ENCODE measurements at places on chromosomes 5 and 9.

- DNase-seq = no peak
Measured at GRCh38 chr5:38342261-38342660, 83.9 kb downstream of the EGFLAM start.

DNA sequence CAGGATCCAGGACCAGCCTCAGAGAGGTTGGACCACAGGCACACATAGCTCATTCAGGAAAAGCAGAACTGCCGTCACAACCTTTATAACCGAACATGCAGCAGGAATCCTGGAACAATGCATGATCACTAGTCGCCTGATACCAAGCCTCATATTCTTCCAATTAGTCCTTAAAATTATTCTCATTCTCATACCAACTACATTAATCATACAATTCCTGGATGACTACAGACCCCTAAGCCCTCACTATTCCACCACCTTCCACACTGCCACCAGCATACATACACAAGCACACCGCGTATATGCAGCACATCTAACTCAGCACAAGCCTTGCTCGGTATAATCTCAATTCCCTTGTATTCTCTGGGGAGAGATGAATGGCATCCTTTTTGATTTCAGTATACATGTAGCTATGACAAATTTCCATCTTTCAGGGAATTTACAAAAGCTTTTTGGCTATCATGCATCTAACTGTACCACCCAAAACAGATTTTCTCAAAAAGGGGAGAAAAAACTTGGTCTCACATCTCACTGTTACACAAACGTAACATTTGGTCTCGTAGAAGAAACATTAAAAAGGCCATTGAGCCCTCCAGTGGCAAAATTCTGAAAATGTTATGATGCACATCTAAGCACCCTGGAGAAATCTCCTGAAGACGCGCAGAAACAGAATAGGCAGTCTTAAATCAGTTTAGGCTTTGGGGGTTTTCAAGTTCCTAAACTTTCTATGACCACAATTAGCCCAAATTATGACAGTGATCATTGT lies 46.2 kb downstream of the MCTP1 start:
- DNase-seq = no peak

DNA sequence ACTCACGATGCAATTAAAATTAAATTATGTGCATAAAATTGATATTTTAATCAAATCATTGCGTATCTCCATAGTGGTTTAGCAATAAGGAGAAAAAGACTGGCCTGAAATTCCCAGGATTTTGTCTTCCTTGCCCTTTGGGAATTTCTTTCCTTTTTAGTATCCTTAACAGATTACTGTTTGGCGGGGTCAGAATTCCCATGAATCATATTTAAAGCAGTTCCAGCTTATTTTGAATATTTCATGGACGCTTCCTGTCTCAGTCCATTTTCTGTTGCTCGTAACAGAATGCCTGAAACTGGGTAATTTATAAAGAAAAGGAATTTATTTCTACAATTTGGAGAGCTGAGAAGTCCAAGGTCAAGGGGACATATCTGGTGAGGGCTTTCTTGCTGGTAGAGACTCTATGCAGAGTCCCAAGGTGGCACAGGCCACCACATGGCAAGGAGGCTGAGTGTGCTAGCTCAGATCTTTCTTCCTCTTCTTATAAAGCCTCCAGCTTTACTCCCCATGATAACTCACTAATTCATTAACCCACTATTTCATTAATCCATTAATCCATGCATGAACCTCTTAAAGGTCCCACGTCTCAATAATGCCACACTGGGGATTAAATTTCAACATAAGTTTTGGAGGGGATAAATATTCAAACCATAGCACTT lies 37.8 kb downstream of the CDH6 start:
- no peak for DNase-seq

- DNase-seq = no peak
Measured at GRCh38 chr9:26394025-26394424, 498.6 kb downstream of the CAAP1 start.

DNA sequence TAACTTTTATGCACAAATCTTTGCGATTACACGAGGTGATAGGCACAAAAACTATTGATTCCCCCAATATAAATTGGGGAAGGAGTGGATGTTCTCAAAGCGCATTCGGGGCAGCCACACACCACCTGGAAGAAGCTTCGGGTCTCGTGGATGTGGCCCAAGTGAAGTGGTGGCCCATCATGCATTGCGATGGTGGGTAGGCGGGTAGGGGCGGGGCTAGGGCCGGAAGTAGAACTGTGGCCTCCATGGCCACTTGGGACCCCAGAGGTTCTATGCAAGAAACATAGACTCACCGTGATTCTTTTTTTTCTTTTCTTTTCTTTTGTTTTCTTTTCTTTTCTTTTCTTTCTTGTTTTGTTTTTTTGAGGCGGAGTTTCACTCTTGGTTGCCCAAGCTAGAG lies 86.4 kb upstream of the SLC44A1 start:
- no peak for DNase-seq

DNA sequence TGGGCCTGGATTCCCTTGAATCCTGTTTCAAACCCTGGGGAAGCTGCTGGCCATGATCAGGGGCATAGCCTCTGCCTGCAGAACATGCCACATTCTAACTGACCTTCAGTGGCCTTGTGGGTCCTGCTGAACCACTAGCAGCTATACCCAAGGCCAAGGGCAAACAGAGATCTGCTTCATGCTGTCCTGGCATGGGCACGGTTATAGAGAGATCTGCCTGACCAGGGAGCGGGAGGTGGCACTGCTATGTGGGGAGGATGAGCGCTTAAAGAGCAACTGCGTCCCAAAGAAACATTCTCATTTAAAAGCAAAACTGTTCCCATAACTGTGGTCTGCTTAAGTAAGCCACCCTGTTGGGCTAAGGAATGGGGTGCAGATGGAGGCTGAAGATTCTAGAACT lies 36.5 kb upstream of the SYNPO start:
- DNase-seq = no peak

DNA sequence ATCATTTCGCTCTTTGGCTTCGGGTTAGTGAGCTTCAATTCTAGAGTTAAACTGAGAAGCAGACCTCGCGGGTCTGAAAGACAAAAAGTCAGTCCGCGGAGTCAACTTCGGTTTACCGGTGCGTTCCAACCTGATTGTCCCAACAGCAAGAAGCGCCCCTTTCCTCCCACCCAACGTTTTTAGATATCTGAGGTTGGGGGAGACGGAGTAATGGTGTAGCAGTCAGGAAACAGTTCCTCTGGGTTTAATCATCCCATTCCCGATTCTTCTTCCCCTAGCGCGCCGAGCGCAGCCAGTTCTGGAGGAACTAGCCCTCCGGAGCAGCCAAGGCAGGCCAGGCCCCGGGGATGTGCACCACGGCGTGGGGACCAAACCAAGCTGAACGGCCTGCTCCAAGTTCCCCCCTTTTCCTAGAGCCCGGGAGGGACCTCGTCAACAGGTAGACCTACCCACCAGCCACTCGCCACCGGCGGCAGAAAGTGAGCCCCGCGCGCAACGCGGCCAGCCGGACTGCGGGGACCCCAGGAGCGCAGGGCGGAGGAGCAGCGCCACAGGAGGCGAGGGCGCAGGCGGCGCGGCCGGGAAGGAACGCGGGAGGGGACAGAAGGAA lies 622 bp upstream of the ISL1 start:
- no peak for DNase-seq

DNA sequence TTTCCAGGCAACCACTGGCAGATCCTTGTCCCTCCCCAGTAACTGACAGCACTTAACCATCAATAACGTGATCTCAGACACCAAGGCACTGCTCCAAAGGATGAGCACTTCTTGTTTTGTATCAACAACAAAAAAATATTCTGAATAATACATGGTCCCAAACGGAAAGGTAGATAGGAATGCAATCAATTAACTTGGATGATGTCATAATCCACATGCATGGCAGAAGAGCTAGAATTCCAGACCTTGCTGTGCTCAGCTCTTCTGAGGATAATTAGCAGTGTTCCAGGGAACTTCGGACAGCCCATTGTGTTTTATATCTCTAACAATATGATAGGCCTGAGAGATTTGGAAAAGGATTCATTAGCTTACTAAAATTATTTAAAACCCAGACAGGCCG lies 288.4 kb upstream of the PCSK5 start:
- DNase-seq = no peak

DNA sequence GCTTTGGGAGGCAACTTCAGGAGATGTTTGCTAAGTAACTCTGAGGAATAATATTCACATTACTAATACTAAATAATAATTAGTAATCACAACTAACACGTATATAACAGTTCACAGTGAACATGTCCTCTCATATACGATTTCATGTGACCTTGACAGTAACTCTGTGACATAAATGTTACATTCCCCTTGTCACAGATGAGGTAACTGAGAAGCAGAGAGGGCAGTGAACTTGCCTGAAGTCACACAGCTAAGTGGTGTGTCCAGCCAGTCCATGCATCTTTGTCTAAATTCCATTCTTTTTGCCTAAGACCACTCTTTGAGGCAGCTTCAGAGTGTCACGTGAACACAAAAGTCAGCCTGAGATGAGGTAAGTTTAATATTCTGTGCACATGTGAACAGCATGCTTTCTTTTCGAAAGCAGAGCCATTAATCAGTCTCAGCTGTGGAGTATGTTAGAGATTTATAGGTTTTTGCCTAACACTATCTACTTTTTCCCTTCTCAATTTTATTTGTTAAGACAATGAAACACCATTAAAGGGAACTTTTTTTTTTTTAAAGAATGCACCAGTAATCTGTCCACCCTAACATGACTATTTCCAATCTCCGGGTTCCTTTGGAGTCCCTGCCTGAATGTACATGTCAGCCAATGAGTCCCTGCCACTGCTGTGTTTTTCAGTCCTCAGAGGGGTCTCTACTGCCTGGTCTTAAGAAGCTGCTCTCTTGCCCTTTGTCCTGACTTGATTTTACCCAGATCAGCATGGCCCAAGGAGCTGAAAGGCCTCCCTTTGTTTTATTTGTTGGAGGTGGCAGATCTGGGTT lies 43.5 kb downstream of the SH3PXD2B start:
- no peak for DNase-seq

- no peak for DNase-seq
Measured at GRCh38 chr5:76038212-76038611, 45.0 kb upstream of the SV2C start.

DNA sequence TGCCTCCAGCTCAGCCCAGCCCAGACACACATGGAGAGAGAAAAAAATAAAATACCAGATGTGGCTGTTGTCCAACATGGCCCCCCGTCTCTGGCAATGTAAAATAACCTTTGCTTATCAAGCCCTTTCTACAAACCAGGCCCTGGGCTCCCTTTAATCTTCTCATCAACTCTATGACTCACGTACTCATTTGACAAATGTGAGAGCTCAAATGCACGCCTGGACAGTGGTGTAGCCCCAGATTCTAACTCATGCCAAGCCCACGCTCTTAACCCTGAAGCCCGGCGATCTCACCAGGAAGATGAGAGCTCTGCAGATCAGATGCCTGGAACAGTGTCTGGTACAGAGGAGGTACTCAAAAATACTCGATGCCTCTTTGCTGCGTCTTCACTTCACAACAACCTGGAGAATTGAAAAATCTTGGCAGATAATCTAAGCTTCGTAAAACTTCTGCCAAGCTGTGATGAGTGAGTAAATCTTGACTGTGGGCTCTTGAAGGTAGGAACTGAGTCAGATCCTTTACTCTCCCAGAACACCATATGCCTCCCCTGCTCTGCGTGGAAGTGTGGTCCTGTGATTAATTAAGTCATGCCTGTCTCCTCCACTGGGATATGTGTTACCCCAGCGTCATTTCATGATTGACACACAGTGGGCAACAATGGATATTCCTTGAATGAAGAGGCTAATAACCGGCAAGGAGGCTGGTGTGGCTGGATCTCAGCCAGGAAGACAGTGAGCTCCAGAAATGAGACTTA lies 102.0 kb upstream of the FSTL4 start:
- no peak for DNase-seq

GRCh38 chr9:27394154-27394825 lies 97.3 kb upstream of the EQTN start:
- DNase-seq = no peak

GRCh38 chr9:88538311-88539085 lies 3.5 kb downstream of the NXNL2 start:
- no peak for DNase-seq

DNA sequence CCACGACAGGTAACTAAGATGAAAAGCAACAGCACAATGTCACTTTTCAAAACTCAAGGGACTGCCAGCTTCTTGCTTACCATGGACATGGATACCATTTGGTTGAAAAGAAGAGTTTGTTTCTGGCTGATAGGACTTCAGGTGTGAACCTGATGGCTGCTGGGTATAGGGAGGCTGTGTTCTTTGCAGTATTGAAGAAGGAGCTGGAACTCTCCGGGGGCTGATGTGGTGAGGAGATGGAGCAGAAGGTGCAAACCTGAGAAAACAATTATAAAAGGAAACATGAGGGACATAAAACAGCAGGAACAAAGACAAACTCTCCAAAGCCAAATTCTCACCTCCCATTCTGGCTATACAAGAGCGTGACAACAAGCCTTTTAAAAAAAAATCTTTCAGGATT lies 330.1 kb upstream of the RFX3 start:
- no peak for DNase-seq

- DNase-seq = no peak
Measured at GRCh38 chr9:121901616-121902015, 191.5 kb downstream of the TTLL11 start.

DNA sequence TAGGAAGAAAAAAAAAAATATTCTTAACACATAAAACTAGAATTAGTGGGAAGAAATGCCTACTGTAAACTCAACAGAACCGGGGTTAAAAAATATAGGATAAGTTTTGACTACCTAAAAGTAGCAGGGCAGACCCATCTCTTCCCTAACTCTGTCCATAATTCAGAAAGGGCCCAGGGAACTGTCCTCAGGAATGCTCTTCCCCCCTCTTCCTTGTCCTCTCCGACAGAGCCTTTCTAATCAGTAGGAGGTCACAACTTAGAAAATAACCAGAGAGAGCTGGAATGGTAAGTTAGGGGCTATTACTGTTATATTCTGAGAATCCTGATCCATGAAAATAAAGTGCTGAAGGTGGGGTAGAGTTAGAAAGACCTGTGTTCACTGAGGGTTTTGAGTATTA lies 22.2 kb downstream of the PIK3R1 start:
- no peak for DNase-seq

DNA sequence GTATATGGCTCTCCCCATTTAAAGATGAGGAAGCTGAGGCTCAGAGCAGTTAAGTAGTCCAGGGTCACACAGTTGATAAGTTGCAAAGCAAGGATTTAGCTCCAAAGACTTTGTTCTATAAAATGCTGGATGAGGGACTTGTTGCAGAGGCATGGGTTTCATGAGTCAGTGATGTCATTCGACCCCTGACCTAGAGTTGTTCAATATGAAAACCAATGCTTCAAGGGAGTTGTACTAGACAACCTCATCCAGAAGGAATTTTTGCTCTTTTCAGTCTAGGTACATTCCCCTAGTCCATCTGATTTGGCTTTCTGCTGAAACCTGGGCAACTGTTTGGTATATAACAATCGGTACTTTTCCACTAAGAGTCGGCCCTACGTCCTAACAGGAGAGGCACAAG lies 550.4 kb downstream of the EBF1 start:
- no peak for DNase-seq

- DNase-seq = no peak
Measured at GRCh38 chr5:120535900-120536299, 71.8 kb downstream of the PRR16 start.

- no peak for DNase-seq
Measured at GRCh38 chr5:54985301-54986268, at the start of gene ESM1. Gene ESM1 (minus strand): TSS chr5:54985593. CDS start chr5:54985517, 76 bp downstream.

Data from activated T-cell treated with anti-CD3 and anti-CD28 coated beads, Interleukin-2, amount 50 U/mL, for 1 hour (primary cell).